ENCODE measurements at places on chromosomes 12 and 14. TPM values are rescaled to one million over a fixed set of nuclear protein-coding genes. Genes with fewer than 3 reads are reported as not detected.

- DNase-seq = no peak
Observed at GRCh38 chr12:177336-177979, 36.5 kb downstream of the SLC6A12 start.

DNA sequence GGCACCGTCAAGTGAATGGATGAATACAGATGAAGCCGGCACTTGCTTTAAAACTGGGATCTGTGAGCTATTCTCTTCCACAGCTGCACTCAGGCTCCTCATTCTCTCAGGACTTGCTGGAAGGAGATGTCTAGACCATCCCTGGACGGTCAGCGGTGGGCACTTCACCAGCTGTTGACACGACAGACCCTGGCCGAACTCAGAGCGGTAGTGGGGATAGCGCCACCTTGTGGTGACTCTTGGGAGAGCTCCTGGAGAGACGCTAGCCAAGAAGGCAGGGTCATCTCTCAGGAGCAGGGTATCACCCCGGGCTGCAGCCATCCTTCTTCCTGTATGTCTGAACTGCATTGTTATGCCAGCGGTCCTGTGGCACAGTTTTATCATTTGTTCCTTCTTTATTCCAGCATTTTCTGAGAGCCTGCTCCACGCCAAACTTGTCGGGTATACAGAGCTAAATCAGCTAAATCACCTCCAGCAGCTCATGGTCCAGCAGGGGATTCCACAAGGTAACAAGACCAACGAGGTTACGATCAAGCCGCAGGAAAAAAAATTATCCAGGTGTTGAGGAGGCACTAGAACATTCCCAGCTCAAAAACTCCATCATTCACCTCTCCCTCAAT lies 10.0 kb downstream of the WNT1 start:
- DNase-seq = peak; percentile 49

DNA sequence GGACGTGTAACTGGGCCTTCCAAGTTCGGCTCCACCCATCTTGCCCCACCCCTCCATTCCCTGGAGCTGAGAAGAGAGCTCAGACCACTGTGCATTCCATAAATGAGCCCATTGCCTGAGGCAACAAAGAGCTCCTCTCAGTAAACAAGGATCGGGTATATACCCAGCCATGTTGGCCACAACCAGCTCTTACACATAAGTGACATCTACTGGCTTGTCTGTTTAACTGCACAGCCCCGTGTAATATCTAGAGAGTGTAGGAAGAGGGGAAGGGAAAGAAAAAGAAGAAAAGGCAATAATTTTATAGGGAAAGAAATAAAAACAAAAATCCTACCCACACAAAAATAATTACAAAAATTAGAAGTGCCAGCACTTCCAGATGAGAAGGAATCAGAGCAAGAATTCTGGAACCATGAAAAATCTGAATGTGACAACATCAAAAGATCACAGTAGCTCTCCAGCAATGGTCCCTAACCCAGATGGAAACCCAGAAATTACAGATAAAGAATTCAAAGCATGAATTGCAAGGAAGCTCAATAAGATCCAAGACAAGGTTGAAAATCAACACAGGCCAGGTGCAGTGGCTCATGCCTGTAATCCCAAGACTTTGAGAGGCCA lies 308.1 kb downstream of the RPAP3 start:
- peak; percentile 81 for DNase-seq

DNA sequence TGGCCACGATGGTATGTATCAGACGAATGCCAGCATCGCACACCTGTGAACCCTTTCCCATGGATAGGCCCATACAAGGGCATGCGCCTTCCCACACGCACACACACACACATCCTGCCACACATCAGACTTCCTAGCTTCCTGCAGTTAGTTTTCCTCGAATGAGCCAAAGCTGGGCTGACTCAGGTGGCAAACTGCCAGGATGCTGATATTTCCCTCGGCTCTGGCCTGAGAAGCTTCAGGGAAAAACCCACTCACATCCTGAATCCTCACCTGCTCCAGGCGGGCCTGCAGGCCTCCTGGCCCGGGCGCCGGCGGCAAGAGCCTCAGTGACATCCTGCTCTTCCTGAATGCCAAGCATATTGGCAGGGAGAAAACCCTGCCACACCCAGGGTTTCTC lies 22.4 kb downstream of the CALM1 start:
- DNase-seq = peak; percentile 97

- no peak for DNase-seq
Observed at GRCh38 chr14:68081489-68081888, 261.9 kb downstream of the RAD51B start.

LHX5 gene
- not detected for total RNA-seq

- DNase-seq = no peak
Observed at GRCh38 chr12:38162708-38163441, 153.7 kb upstream of the ALG10B start.

AICDA gene
- not detected for total RNA-seq

GRCh38 chr12:95463050-95463449 lies 10.9 kb upstream of the METAP2 start:
- no peak for DNase-seq

KRT71 gene
- not detected for total RNA-seq

DNA sequence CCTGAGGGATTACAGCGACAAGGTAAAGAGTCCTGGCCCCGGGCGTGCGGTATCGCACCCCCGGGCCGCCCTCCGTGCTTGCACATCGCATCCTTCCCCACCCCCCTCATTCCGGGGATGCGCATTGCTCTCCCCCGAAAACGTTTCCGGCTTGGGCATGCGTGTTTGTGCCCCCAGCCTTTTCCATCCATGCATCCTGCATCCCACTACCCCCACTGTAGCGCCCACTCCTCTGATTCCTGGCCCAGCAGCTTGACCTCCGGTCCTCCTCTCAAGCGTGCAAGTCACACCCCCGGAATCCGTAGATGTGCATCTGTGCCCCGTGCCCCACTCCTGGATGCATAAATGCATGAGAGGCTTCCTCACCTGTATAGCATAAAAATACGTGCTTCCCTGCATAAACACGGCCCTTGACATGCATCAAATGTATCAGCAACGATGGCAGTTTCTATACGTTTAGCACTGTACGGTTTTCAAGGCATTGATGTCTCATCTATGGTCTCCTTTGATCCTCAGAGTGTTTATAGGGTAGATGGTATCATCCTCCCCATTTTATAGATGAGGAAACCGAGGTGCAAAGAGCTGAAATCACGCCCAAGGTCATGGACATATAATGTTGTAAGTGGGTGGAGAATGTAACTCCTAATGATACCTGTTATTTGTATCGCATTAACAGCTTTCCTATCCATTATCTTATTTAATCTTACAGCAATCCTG lies 484 bp downstream of the RIC8B start:
- no peak for DNase-seq

GRCh38 chr12:17358835-17359234 lies 731.2 kb downstream of the RERGL start:
- no peak for DNase-seq

CEBPE gene
- not detected for total RNA-seq

DNA sequence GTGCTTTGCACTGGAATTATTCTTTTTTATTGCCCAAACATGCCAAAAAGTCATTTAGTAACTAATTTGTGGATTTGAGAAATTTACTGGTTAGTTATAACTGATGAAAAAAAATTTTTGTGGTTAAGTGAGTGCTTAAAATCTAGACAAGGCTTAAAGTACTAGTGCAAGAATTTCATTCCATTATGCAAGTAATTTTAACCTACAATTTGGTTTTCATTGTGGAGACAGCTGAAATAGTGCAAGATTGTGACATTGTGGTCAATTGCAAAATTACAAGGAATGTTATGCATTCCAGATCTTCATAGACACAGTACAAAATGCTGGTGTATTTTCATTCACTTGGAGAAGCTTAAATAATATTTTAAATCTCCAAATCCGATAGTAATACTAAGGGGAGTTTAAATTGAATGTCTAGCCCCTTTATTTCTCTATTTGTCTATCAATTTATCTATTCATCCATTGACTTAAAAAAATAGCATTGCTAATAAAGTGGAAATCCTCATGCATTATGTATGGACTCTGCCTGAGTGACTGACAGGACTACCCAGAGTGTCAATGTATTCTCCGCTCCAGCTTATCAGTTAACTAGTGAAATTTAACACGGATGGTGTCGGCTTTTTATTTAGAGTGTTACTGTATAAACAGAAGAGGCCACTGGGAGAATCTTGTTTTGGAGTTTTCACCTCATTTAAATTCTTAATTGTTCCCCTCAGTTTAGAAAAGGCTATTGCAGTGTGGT lies 125.9 kb downstream of the ALX1 start:
- DNase-seq = peak; percentile 64

- DNase-seq = peak; percentile 33
Observed at GRCh38 chr12:6468283-6468575, 2.2 kb downstream of the VAMP1 start.

GRCh38 chr14:63267171-63267570 lies 51.6 kb downstream of the GPHB5 start:
- DNase-seq = peak; percentile 47

DNA sequence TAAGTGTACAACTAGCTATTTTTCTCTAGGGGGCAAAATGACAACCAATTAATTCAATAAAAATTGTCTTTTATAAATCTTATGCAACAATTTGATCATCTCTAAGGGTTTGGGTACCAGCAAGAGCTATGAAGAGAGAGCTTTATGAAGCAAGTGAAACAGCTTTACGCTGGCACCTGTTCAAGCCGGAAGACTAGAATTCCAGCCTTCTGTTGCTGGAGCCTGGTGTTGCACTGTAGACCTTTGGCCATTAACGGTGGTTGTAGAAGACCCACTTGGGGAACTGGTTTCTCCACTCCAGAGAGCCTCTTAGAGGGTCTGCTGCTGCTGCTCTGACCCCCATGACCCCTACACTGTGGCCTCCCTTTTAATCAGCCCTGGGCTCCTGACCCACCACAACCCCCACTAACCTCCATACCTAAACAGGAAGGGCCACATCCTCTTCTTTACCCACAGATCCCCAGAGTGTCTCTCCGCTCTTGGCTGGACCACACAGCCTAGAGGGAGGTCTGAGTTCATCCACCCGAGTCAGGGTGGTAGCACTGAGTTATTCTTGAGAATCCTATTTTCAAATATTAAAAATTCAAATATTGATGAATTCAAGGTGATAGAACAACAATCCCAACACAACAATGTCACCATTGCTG lies 54.6 kb upstream of the STON2 start:
- no peak for DNase-seq

SLC4A8 gene
- 3.3 TPM for total RNA-seq

GRCh38 chr14:100219126-100219785 lies 19.7 kb upstream of the YY1 start:
- no peak for DNase-seq

SPTB gene
- under 0.01 TPM for total RNA-seq

DNA sequence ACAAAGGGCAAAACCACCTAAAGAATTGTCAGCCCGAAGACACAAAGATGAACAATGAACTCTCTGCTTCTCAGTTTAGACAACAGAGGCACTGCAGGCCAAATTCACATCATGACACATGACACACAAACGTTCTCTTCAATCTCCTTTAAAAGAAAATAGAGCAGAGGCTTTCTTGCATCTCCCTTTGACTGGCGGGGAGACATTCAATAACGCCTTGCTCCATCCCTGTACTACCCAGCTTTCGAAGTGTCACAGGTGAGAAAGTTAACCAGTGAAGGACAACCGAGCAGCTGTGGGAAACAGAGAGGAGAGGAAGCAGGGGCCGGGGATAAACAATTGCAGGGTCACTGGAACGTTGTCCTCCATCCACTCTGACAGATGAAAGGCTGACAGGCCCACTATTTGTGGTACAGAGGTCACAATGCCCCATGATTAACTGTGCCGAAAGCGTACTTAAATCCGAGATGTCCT lies 130.8 kb downstream of the PHLDA1 start:
- no peak for DNase-seq

DNA sequence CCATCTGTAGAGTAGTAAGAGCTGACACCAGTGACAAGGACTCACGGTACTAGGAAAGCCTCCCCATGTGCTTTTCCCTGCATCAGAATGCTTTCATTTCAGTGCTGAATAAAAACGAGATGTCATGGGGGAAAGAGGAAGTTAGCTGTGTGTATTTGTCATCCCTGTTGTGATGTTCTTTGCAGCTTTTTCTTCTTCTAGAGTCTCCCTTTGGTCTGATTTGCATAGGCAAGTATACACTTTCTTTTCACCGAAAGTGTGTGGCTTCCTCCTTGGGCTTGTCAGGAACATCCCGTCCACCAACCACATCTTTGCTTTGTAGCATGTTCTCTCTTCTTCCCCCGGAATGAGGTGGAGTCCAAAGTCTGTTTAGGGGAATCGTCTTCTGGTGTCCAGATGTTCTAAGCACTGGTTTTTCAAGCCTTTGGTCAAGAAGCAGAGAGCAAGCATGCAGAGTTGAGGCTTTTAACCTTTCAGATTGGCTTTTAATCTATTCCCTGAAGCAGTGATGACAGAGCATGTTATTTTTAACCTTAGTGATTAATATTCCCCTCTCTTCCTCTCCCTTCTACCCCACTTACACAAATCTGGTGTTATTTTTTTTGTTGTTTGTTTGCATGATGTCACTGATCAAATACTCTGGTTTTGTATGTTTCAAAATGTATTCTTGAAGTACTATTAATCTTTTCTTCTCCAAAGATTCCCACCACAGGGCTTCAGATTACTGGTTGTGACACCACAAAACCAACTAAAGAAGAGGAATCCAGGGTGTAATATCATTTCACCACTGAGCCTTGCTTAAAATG lies 163.4 kb downstream of the SAMD4A start:
- DNase-seq = peak; percentile 72

- DNase-seq = peak; percentile 87
Observed at GRCh38 chr12:6069437-6070093, 54.9 kb downstream of the VWF start.

GPD1 gene
- not detected for total RNA-seq

TMEM229B gene
- total RNA-seq = 0.77 TPM

NINJ2 gene
- 1.3 TPM for total RNA-seq

Data from fibroblast of lung (primary cell).